ENCODE measurements at places on chromosomes 2 and 18. TPM values are rescaled to one million over a fixed set of nuclear protein-coding genes. Genes with fewer than 3 reads are reported as not detected.

The SIX2 gene
- 0.24 TPM for total RNA-seq

The TMSB10 gene
- 1,312 TPM for total RNA-seq

The MAP3K19 gene
- not detected for total RNA-seq

The ACMSD gene
- total RNA-seq = not detected

The GNLY gene
- not detected for total RNA-seq

The SERPINB3 gene
- not detected for total RNA-seq

The TNFRSF11A gene
- total RNA-seq = 9.0 TPM

The TCF23 gene
- total RNA-seq = not detected

The DYSF gene
- total RNA-seq = 14.9 TPM

The ANAPC1 gene
- total RNA-seq = 40.6 TPM
